Motor neuron (in vitro differentiated cells): ENCODE measurements at places on chromosomes 6 and 20. TPM values are rescaled to one million over a fixed set of nuclear protein-coding genes. Genes with fewer than 3 reads are reported as not detected.

FABP7 gene
- total RNA-seq, result 14.6 and 14.7 TPM in 2 replicates

PTCRA gene
- total RNA-seq, result 0.83 TPM in 1 of 2 replicates, not detected in the other

HLA-DQA1 gene
- not detected in 2 replicates for total RNA-seq

PPP1R16B gene
- 2.6 and 2.9 TPM in 2 replicates for total RNA-seq

KCNK17 gene
- 0.83 and 1.0 TPM in 2 replicates for total RNA-seq

MATN4 gene
- total RNA-seq, result not detected in 2 replicates

KCNS1 gene
- total RNA-seq, result 0.85 and 0.92 TPM in 2 replicates

- no peak for ATAC-seq
These were observed 2.0 kb upstream of the ACTL10 start for GRCh38 chr20:33664762-33665144.

DNA sequence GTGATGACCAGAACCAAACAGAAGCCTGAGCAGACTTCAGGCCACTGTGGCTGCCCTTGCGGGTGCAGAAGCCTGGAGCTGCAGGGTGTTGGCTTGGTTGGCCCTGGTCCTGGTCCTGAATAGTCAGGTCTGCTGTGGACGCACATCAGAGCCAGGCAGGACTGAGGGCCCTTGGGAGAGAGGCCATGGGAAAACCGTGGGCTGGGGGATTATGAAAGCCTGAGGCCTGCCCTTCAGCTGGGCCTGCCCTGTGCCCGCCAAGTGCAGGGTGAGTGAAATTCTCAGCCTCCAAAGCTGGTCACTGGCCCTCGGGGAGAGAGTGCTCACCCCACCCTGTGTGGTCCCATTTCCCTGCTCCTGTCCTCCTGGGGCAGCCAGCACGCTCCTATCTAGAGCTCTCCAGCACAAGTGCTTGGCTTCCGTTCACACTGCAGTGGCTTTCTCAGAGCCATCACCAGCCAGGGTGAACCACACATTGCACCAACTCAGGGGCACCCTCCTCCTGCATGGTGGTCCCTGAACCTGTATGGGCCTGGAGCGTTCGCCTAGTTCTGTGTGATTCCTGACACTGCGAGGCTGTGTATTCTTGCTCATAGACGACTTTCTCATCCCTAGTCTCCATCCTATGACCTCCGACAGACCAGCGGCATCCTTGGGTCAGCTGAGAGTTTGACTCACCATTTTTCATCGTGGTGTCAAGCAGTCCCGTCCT is 146.1 kb downstream of the TTLL2 start:
- no peak for ATAC-seq

GRCh38 chr6:112286010-112286409 is 31.6 kb upstream of the LAMA4 start:
- no peak for ATAC-seq

DNA sequence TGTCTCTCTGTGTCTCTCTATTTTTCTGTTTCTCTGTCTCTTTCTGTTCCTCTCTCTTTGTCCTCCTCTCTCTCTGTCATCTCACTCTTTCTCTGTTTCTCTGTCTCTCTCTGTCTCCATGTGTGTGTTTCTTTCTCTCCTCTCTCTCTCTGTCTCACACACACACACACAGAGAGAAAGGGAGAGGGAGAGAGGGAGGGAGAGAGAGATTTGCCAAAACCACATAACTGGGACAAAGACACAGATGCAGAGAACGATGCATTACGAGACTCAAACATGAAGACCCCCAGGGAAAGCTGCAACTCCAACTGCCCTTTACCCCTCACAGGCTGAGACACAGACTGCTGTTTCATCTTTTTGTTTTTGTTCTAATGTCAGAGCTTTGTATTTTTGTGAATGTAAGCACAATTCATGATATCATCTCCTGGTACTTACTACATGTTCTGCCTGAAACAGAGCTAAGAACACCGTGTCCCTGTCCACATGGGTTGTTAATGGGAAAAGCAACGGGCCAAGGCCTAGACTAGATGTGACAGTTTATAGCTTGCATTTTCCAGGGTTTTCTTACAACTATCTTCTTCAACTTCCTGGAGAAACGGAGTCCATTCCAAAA is 177.1 kb upstream of the ARID1B start:
- ATAC-seq, result no peak

DNA sequence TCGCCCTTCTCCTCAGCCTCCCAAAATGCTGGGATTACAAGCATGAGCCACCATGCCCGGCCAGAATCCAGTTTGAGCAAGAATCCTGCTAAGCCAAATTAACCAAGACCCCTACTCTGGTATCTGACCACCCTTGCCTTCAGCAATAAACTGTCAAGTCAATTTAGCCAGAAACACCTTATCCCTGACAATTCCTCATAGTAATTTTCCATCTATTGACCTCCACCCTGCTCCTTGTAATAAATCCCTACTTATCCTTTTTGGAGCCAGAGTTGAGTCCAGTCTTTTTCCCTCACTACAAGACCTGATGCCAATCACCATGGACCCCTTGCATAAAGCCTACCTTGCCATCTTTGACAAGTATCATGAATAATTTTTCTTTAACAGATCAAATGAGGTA is 114.1 kb upstream of the GPR6 start:
- no peak for ATAC-seq

GRCh38 chr20:35823937-35824336 is 52.1 kb downstream of the PHF20 start:
- no peak for ATAC-seq

DNA sequence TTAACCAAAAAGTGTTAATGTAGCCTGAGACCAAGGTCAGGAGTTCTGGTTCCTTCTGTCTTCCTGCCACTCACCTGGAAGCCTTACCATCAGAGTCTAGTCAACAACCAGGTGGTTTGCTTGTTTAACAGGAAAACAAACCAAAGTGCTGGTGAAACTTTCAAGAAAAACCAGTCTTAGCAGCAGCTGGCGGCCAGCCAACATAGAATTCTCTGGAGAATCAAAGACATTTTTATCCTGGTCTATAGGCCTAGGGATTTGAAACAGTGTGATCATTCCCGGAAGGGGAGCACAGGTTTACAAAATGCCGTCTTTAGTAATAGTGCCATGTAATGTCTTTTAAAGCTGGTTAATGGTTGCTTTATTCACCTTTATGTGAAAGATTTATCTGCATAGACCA is 146.6 kb upstream of the AKIRIN2 start:
- ATAC-seq, result no peak

DNA sequence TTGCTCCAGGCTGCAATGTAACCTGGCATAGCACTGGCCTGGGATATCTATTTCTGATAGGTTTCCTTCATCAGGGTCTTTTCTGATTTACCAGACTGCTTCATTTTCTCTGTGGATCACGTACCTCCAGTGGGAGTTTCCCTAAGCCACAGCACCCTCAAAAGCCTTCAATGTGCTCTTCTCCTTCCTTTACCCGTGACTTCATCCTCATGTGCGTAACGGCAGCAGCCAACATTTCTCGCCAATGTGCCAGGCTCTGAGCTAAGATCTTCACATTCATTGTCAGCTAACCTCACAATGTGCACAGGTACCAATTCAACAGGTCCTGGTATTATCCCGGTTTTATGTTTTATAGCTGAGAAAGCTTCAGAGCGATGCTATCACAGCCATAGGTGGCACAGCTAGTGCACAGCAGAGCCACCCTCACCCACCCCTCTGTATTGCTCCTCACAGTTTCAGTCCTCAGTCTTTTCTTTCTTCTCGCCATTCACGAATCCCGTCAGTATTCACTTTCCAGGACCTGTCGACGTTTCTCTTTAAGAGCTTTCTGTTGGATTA is 58.2 kb downstream of the TNFAIP3 start:
- ATAC-seq, result no peak

GRCh38 chr6:88374553-88374952 is 208.4 kb upstream of the CNR1 start:
- no peak for ATAC-seq

GRCh38 chr6:116667623-116668022 is 943 bp downstream of the ZUP1 start:
- ATAC-seq, result no peak

DNA sequence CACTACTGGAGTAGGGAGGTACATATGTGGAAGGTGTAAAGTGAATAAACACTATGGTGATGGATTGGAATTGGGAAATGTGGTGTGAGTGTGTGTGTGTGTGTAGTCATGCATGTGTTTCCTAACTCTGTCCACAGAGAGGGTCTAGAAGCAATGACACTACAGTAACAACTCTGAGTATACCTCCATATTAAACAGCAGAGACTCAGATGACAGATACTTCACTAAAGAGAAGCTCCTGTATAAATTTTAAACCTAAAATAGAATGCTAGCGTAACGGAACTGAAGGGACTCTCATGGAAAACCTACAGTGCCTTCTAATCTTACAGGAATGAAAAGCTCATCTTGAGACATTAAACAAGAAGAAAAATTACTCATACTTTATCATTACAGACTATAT is 150.5 kb downstream of the SLC16A10 start:
- ATAC-seq, result no peak

GRCh38 chr6:16872543-16873235 is 111.4 kb upstream of the ATXN1 start:
- no peak for ATAC-seq

DNA sequence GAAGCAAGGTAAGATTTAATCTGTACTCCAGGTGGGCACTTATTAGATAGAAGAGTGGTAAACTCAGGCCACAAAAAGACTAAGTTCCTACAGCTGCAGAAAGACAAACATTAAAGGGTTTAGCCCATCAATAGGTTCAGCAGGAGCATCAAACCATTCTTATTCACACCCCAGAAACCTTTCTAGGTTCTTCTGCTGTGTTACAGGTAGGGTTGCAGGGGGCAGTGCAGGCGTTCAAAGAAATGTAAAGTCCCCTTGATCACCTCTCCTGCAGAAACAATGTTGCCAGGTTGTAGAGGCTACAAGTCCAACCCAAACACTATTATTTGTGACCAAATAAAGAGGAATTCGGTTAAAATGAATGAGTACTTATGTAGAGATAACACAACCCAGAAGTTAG is 31.8 kb downstream of the PHACTR1 start:
- no peak for ATAC-seq

DNA sequence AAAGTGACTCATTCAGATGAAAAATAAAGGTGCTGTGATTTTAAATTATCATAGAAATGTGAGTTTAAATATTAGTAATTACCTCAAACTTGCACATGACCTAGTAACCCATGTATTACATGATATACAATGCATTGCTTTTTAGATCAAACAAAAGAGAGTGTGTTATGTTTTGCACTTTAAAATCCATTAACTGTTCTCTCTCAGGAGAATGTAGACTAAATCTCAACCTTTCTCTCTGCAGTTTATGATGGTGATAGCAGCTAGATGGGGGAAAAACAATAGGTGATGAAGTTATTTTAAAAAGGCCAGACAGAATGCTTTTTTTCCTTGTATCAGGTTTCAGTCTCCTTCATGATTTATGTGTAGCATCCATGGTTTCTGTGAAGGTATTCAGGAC is 404.4 kb upstream of the RNF217 start:
- no peak for ATAC-seq

DNA sequence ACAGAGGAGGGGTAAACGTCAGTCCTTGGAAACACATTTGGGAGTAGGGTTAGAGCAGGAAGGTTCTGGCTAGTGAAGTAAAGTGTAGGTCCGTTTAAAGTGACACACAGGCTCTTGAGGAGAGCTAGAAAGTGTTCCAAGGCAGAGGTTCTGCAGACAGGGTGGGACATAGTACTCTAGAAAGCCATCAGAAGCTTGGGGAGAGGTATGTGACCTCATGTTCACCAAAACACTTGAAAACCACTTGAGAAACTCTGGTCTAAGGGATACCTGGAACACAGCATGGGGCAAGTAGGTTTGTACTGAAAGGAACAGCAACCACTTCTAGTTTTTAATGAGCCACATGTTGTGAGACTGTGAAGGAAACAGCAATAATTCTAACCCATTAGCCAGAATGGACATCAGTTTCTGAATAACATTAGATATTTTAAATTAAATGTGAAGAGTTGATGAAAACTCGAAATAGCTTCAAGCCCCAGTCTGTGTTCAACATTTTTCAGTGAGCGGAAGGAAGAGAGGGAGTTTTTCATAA is 49.0 kb downstream of the SOBP start:
- peak; percentile 10 for ATAC-seq

DNA sequence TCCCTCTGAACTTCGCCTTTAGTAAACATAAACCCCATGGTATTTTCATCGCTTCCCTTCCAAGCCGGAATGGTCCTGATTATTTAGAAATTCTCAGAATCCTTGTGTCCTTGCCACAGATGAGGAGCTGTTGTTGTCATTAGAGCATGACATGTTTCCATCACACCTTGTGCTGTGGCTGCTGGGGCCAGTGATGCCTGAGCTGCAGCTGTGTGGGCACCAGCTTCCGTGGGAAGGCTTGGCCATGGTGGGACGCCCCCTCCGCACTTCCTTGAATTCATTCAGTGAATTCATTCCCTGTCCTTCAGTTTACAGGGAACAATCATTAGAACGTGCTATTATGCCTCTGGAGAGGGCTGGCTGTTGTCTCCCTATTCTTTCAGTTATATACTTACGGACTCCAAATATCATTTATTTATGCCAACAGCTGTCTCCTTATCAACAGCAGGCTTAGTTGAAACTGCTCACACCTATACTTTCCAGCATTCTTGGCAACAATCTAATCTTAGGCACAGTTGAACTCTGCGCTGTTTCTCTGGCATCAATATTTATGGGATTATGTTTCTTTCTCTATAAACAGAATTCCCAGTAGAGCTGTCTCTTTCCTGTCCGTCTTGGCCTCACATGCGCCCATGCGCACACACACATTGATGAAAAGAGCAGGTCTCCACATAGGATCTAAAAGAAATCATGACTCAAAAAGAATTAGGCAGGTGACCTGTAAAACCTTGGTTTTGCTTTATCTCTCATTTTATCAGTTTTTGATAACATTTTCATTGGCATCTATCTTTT is 9.0 kb downstream of the ADGRF1 start:
- no peak for ATAC-seq

GRCh38 chr6:27128311-27129094 is 119.0 kb upstream of the PRSS16 start:
- ATAC-seq, result no peak

DNA sequence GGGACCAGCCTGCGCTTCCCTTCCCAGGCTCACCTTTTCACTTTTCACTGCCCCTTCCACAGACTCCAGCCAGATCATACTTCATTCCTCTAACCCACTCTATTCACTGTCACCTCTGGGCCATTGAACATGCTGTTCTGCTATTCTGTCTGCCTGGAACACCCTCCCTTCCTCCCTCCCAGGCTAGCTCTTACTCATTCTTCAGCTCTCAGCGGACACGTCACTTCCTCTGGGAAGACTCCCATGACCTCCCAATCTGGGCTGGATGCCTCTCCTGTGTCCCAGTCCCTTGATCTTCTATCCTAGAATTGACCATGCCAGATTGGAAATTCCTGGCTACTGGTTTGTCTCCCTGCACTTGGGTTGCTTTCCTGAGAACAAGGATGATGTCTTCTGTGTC is 5.0 kb downstream of the SLC12A5 start:
- no peak for ATAC-seq

- peak; percentile 27 for ATAC-seq
These were observed 805.8 kb upstream of the GJE1 start for GRCh38 chr6:141326925-141327324.

DNA sequence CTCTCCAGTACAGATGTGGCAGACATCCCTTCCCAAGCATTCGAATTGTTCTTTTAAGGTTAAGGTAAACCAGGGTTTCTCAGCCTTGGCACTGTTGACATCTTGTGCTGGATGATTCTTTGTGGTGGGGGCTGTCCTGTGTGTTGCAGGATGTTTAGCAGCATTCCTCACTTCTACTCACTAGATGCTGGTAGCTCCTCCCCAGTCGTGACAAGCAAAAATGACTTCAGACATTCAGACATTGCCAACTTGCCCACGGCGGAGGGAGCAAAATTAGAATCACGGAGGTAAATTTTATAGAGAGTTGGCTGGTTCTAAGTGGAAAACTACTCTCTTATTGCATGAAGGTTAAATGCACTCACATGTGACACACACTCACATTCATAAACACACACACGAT is 188.7 kb downstream of the GMPR start:
- no peak for ATAC-seq

- ATAC-seq, result no peak
These were observed 212.4 kb upstream of the LRFN2 start for GRCh38 chr6:40799296-40800140.
